Immature natural killer cell (primary cell): ENCODE measurements at places on chromosomes 2 and 18.

GRCh38 chr2:121256720-121257479, 28.1 kb downstream of the TFCP2L1 start:
- no peak for DNase-seq

GRCh38 chr2:10546975-10547391, 98.9 kb upstream of the ODC1 start:
- no peak for DNase-seq

DNA sequence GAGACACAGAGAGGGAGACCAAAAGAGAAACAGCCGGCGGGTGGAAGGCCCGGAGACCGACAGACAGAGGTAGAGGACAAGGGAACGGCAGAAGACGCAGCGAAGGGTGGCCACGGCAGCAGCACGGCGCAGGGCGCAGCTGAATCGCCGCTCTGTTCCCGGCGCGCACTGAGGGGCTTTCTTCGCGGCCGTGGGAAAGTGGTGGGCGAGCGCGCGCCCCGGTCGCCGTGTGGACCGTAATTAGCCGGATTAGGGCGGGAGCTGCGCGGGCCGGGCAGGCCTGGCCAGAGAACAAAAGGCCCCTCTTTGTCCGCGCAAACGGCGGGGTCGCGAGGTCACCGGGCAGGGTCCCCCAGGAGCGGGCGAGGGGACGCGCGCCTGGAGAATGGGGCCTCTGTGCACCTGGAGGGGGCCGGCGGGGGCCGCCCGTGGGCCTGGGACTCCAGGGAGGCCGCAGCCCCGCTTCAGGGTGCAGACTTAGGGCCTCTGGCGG, 158.3 kb downstream of the ZFP36L2 start:
- no peak for DNase-seq

GRCh38 chr18:48167897-48168253, 237.4 kb upstream of the SMAD2 start:
- no peak for DNase-seq

DNA sequence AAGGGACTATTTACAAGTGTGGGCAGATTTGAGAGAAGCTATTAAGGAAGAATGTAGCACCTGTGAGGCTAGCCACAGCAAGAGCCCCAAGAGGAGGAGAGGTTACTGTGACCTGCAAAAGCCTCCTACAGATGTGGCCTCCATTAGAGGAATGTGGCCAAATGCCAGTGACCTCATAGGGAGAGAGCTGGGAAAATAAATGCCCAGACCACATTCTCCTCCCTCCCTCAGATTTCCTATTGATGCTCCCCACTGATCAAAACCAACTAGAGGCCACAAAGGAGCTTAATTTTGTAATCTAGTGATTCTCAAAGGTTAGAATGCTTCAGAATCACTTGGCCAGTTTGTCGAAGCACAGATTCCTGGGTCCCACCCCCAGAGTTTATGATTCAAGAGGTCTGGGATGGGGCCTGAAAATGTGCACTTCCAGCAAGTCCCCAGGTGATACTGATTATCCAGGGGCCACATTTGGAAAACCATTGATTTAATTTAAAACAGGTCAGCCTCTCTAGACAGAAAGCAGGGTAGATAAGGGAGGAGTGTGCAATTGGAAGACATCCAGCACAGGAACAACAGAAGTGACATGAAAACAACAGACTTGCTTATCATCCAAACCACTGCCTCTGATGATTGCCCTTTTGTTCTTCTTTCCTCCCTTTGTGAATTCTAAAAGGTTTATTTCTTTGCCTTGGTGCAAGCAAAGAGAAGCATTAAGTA, 61.2 kb upstream of the RBBP8 start:
- DNase-seq: no peak

- DNase-seq: no peak
Observed at GRCh38 chr2:118845005-118845521, 2.4 kb downstream of the EN1 start.

GRCh38 chr18:36169938-36170337, 17.4 kb upstream of the MOCOS start:
- no peak for DNase-seq

DNA sequence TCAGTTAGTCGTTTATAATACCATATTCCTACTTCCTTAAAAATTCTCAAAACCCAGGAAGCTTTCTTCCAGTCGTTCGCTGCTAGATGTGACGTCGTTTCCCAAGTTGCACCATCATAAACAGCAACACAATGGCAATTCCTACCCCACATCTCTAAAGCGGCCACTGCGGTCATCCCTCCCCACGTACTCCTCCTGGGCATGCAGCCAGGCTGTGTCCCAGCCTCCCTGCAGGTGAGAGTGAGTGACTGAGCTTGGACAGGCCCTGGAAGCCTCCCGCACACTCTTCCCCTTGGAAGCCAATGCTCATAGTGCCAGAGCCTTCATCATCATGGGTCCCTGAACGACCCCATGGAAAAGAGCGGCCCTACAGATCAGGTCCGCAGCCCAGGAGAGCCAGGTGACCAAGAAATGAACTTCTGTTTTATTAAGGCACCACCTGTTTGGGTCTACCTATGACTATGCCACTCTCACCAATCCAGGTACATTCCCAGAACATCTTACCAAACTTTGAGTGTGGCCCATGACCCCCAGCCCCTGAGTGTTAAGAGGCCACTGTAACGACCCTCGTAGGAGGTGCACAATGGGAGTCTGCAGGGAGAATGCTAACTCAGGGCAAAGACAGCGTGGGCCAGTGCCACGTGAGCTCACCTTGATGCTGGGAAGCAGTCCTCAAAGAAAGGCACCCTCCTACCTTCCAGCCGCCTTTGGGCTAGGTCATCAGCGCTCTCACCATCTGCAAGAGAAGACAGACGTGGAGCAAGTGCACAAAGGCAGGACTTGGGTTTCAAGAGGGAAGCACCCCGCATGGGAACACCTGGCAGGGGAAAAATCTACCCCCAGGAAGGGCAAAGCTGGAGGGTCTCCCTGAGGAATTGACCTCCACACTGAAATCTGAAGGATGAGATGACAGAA, 74.7 kb upstream of the RAB6C start:
- DNase-seq: no peak

GRCh38 chr2:161580021-161580420, 44.2 kb upstream of the SLC4A10 start:
- DNase-seq: no peak

GRCh38 chr2:239818531-239819011, 206.6 kb downstream of the NDUFA10 start:
- DNase-seq: no peak

- DNase-seq: no peak
Observed at GRCh38 chr2:47551800-47552525, 149.0 kb downstream of the MSH2 start.
